ENCODE measurements at places on chromosomes 11 and 22.

DNA sequence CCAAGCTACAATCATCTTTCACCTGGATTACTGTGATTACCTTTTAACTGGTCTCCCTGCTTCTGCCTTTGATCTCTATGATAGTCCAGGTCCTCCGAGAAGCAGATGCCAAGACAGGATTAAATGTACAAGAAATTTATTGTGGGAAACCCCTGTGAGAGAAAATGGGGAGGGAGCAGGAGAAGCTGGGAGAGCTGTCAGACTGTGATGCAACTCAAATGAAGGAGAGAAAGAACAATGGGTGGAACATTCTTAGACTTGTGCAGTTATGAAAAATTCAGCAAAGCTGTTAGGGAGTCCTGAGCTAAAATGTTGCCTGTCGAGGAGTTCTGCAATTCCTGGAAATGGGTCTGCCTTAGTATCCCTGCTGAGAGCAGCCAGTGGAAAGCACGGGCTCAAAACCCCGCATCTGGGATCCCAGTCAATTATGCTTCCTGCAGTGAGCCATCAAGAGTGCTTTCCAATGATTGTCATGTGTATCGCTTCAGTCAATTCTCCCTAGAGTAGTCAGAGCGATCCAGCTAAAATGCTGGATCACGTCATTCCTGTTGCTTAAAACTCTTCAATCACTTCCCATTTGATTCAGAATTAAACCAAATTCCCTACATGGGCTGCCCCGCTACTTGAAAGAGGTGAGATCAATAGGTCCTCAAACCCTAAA is 16.5 kb upstream of the CSTF3 start:
- H3K4me3 ChIP-seq = no peak overlapping the region
- peak overlapping the region; percentile 20 for H3K27ac ChIP-seq
- peaks cover 7% of the 10 kb centered on the region for H3K36me3 ChIP-seq
- H3K4me1 ChIP-seq = no peaks in the 10 kb centered on the region

GRCh38 chr11:14373941-14374646 is 15.1 kb upstream of the RRAS2 start:
- no peak overlapping the region for H3K27ac ChIP-seq
- no peak overlapping the region for H3K4me3 ChIP-seq
- H3K4me1 ChIP-seq = no peaks in the 10 kb centered on the region
- no peaks in the 10 kb centered on the region for H3K36me3 ChIP-seq

DNA sequence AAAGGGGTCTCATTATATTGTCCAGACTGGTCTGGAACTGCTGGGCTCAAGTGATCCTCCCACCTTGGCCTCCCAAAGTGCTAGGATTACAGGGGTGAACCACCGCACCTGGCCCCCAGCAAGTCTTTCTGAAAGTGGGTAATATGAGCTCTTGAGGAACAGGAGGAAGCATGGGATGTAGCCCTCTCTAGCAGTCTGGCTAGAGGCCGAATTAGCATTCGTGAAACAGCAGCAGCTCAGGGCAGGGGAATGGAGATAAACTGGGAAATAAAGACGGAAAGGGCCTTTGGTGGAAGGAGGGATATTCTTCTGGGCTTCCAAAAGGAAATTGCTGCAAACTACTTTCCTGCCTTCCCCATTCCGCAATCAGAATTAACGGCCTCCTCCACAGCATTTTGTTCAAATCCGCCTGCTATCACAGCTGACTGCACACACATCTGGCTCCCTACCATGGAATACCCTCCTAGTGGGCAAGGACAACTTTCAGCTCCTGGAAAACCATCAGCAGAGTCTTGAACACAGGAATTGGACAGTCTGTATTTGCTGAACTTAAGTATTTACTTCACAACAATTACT is 44.3 kb downstream of the MICAL3 start:
- peaks cover 11% of the 10 kb centered on the region for H3K4me1 ChIP-seq
- H3K27me3 ChIP-seq = no peaks in the 10 kb centered on the region

- no peaks in the 10 kb centered on the region for H3K27me3 ChIP-seq
- DNase-seq = peak; percentile 22
- H3K4me3 ChIP-seq = no peak overlapping the region
- no peaks in the 10 kb centered on the region for H3K36me3 ChIP-seq
- H3K4me1 ChIP-seq = no peaks in the 10 kb centered on the region
Measured at GRCh38 chr22:47954107-47954506, 1191.7 kb downstream of the TBC1D22A start.

DNA sequence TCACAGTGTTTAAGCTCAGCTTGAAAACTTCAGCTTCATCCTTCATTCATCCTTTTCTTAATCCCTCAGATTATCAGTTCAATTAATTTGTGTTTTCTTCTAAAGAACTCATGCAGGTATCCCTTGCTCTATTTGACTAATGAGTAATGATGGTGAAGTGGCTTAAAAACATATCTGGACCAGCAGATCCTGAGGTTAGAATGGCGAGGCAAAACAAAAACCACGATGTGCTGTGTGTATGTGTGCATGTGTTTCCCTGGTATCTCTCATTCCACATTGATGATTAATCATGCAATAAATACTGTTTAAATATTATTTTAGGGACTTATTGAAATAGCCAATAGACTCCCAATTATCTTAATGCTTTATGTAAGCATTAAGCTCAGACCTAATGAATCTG is 437.0 kb downstream of the DYNC2H1 start:
- no peak overlapping the region for H3K4me3 ChIP-seq
- H3K27ac ChIP-seq = no peak overlapping the region
- H3K27me3 ChIP-seq = no peaks in the 10 kb centered on the region
- H3K36me3 ChIP-seq = no peaks in the 10 kb centered on the region

GRCh38 chr22:38971791-38972190 is 10.4 kb upstream of the APOBEC3B start:
- no peak overlapping the region for H3K4me3 ChIP-seq
- peaks cover 5% of the 10 kb centered on the region for H3K27me3 ChIP-seq
- no peaks in the 10 kb centered on the region for H3K36me3 ChIP-seq
- DNase-seq = no peak
- H3K27ac ChIP-seq = no peak overlapping the region

- no peak overlapping the region for H3K4me3 ChIP-seq
- H3K27me3 ChIP-seq = peaks cover 5% of the 10 kb centered on the region
- H3K36me3 ChIP-seq = no peaks in the 10 kb centered on the region
- H3K27ac ChIP-seq = no peak overlapping the region
- DNase-seq = no peak
Measured at GRCh38 chr22:34622602-34623001, 443.4 kb upstream of the ISX start.

GRCh38 chr11:9852465-9852864 is 188.6 kb downstream of the SWAP70 start:
- no peak for DNase-seq
- peaks cover 18% of the 10 kb centered on the region for H3K36me3 ChIP-seq
- H3K27ac ChIP-seq = no peak overlapping the region
- H3K4me3 ChIP-seq = no peak overlapping the region

- peaks cover 21% of the 10 kb centered on the region for H3K36me3 ChIP-seq
- no peak for DNase-seq
- no peaks in the 10 kb centered on the region for H3K27me3 ChIP-seq
- no peak overlapping the region for H3K4me3 ChIP-seq
Measured at GRCh38 chr11:32918427-32918826, 25.8 kb downstream of the QSER1 start.

- H3K4me3 ChIP-seq = no peak overlapping the region
- no peak for DNase-seq
- H3K36me3 ChIP-seq = no peaks in the 10 kb centered on the region
- no peak overlapping the region for H3K27ac ChIP-seq
Measured at GRCh38 chr22:48884324-48884723, 943.3 kb downstream of the BRD1 start.

DNA sequence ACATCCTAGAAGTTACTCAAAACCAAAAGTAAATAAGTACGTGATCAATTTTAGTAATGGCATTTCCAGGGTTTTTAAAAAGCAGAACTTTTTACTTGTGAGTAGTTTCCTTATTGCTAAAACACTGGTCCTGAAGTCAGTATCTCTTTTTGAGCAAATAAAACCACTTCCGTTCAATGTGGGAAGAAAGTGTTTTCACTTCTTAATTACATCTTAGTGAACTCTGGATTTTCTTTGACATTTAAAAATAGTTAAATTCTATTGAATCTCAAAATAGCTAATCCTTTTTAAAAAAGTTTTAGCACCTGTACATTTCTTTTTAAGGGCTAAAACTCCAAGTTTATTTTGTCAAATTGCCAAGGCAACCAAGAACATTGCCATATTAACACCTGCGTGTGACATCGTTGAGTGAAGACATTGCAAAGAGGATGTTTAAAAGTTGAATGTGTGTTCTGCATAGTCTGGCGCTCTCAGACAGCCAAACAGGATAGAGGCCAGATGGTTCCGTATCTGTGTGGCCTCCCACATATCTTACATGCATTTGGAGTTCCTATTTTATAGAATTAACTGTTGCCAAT is 17.2 kb upstream of the OR5B21 start:
- H3K4me3 ChIP-seq = no peak overlapping the region
- H3K36me3 ChIP-seq = no peaks in the 10 kb centered on the region
- no peaks in the 10 kb centered on the region for H3K4me1 ChIP-seq
- H3K27me3 ChIP-seq = peaks cover 14% of the 10 kb centered on the region

DNA sequence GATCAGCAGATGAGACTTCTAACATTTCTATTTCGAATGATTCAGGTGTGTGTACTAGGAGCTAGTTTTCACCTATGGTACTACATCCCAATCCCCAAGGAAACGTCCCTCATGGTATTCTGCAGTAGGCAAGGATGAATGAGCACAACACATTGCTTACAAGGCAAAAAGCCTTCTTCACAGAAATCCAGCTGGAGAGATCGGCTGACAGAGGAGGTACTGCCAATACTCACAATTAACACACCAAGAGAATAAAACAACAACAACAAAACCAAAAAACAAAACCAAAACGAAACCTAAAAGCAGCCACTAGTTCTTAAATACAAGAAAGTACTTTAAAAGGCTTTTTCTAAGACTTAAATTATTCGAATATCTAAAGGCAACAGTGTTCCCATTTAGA is 101.4 kb downstream of the PICALM start:
- peaks cover 49% of the 10 kb centered on the region for H3K36me3 ChIP-seq
- DNase-seq = no peak
- H3K27me3 ChIP-seq = no peaks in the 10 kb centered on the region
- no peak overlapping the region for H3K27ac ChIP-seq

DNA sequence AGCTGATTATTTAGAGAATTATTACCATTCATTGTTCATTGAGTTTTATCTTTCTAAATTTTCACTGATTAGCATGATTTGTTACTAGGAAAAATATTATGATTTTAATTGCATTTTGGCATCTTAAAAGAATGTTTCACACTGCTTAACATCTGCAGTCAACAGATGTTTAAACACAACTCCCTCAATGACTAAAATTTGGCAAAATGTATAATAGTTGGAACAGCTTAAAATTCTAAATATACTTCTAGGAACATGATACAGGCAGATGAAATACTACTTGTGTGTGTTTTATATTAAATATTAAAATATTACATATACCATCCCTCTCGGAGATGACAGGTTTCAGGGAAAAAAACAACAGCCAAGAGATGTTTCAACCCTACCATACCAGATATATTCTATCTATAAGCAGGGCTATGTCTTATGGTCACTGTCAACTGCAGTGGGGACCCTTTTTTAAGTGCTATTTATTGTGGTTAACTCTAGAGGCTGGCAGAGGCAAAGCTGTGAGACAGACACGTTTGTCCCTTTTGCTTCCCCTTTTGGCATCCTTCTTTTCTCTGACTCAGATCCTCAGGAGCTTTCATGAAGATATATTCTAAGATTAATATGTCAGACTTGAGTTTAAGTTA is 81.9 kb downstream of the BDNF start:
- no peak overlapping the region for H3K4me3 ChIP-seq
- H3K27me3 ChIP-seq = no peaks in the 10 kb centered on the region
- H3K36me3 ChIP-seq = peaks cover 4% of the 10 kb centered on the region
- DNase-seq = no peak

- no peak overlapping the region for H3K27ac ChIP-seq
- H3K27me3 ChIP-seq = no peaks in the 10 kb centered on the region
- no peaks in the 10 kb centered on the region for H3K36me3 ChIP-seq
- no peak for DNase-seq
- H3K4me3 ChIP-seq = no peak overlapping the region
Measured at GRCh38 chr11:95257456-95257971, 26.5 kb upstream of the SESN3 start.

- H3K27me3 ChIP-seq = peaks cover 9% of the 10 kb centered on the region
- H3K4me3 ChIP-seq = no peak overlapping the region
- H3K36me3 ChIP-seq = no peaks in the 10 kb centered on the region
- peaks cover 33% of the 10 kb centered on the region for H3K4me1 ChIP-seq
- H3K27ac ChIP-seq = no peak overlapping the region
- DNase-seq = no peak
Measured at GRCh38 chr11:132453406-132453805, 1078.9 kb downstream of the OPCML start.

- no peak overlapping the region for H3K4me3 ChIP-seq
- DNase-seq = peak; percentile 83
- H3K27ac ChIP-seq = no peak overlapping the region
- no peaks in the 10 kb centered on the region for H3K36me3 ChIP-seq
- H3K4me1 ChIP-seq = peaks cover 23% of the 10 kb centered on the region
Measured at GRCh38 chr11:128172046-128172878, 415.1 kb downstream of the ETS1 start.

DNA sequence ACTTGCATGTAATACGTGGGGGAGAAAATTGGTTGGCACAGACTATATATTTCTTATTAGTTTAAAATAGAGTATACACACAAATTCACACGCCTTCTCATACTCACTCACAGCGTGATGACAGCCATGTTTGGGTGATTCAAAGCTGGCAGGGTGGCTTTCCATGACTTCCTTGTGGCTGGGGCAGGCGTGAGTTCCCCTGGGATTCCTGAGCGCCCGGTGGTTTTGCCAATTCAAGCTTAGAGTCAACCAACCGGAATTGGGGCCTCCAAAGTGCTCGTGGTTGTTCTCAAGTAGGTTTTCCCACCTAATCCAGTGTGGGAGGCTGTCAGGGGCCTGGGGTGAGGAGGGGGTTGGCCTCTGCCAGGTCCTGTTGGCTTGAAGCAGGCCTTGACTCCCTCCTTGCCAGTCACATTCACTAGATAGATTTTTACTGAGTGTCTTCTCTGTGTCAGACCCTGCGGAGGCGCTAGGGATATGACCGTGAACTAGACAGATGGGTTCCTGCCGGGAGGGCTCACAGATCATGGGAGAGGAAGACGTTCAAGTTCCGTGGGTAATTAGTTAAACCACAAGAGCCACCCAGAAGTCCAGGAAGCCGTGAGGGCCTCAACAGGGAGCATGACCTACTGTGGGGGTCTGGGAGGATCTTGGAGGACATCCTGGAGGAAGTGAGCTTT is 11.5 kb downstream of the PKNOX2 start:
- H3K27me3 ChIP-seq = peaks cover 54% of the 10 kb centered on the region
- peaks cover 2% of the 10 kb centered on the region for H3K36me3 ChIP-seq
- DNase-seq = no peak
- no peak overlapping the region for H3K27ac ChIP-seq
- H3K4me3 ChIP-seq = no peak overlapping the region

- no peak overlapping the region for H3K4me3 ChIP-seq
- H3K27me3 ChIP-seq = no peaks in the 10 kb centered on the region
- H3K27ac ChIP-seq = no peak overlapping the region
- H3K4me1 ChIP-seq = peaks cover 4% of the 10 kb centered on the region
Measured at GRCh38 chr11:101812546-101812945, 102.3 kb upstream of the CEP126 start.

GRCh38 chr22:24969560-24970301 is 17.2 kb downstream of the KIAA1671 start:
- no peaks in the 10 kb centered on the region for H3K27me3 ChIP-seq
- H3K36me3 ChIP-seq = no peaks in the 10 kb centered on the region
- no peak overlapping the region for H3K4me3 ChIP-seq
